Esophagus squamous epithelium (tissue), 5 donors: ENCODE measurements at places on chromosomes 1 and 21.

- no peaks in the 10 kb centered on the region for H3K36me3 ChIP-seq
- no peak for DNase-seq
These were observed 119.3 kb downstream of the SIK1 start for GRCh38 chr21:43307677-43308070.

DNA sequence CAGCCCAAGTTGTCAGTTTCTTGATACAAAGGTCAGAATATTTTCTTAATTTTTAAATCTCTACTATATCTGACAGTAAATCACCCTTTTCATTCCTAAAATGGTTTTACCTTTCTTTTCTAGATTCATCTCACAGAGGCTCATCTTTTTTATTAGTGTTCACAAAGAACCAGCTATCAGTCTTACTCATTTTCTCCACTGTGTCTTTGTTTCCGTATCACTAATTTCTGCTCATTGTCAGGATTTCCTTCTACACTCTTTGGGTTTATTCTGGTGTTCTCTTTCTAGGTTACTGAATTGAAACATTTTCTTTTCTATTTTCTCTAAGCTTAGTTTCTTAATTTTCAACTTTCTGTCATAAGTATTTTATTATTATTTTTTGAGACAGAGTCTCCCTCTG lies 8.7 kb downstream of the AGPAT3 start:
- H3K27ac ChIP-seq: no peak overlapping the region
- peaks cover 43% of the 10 kb centered on the region for H3K4me1 ChIP-seq
- no peak overlapping the region for H3K4me3 ChIP-seq
- DNase-seq: no peak
- H3K36me3 ChIP-seq: no peaks in the 10 kb centered on the region

GRCh38 chr1:62621907-62622306 lies 24.6 kb downstream of the ANGPTL3 start:
- H3K27ac ChIP-seq: no peak overlapping the region
- H3K4me3 ChIP-seq: no peak overlapping the region
- no peaks in the 10 kb centered on the region for H3K4me1 ChIP-seq
- no peaks in the 10 kb centered on the region for H3K27me3 ChIP-seq

DNA sequence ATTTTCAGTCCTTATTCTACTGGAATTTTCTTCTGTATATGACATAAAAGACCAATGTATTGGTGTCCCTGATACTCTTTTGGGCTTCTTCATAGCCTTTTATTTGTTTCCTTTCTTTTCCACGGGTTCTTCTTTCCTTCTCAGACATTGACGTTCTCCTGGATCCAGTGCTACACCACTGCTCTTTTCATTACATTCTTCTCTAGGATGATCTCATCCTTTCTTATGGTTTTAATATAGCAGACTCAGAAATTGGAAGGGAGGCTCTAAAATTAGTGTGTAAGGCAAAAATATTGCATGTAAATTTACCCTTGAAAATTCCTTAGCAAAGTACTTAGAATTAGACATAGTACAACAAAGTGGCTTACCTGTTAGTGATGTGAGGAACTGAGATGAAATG lies 65.3 kb downstream of the SELENOF start:
- no peak overlapping the region for H3K27ac ChIP-seq
- H3K27me3 ChIP-seq: no peaks in the 10 kb centered on the region
- no peaks in the 10 kb centered on the region for H3K36me3 ChIP-seq
- H3K4me1 ChIP-seq: no peaks in the 10 kb centered on the region
- no peak overlapping the region for H3K4me3 ChIP-seq

- H3K36me3 ChIP-seq: no peaks in the 10 kb centered on the region
- DNase-seq: no peak
- no peaks in the 10 kb centered on the region for H3K27me3 ChIP-seq
- H3K27ac ChIP-seq: no peak overlapping the region
- no peaks in the 10 kb centered on the region for H3K4me1 ChIP-seq
These were observed 595.0 kb downstream of the NEGR1 start for GRCh38 chr1:71687376-71687775.

GRCh38 chr1:43134068-43134467 lies 38.0 kb downstream of the EBNA1BP2 start:
- no peaks in the 10 kb centered on the region for H3K27me3 ChIP-seq
- DNase-seq: no peak
- H3K4me1 ChIP-seq: no peaks in the 10 kb centered on the region

DNA sequence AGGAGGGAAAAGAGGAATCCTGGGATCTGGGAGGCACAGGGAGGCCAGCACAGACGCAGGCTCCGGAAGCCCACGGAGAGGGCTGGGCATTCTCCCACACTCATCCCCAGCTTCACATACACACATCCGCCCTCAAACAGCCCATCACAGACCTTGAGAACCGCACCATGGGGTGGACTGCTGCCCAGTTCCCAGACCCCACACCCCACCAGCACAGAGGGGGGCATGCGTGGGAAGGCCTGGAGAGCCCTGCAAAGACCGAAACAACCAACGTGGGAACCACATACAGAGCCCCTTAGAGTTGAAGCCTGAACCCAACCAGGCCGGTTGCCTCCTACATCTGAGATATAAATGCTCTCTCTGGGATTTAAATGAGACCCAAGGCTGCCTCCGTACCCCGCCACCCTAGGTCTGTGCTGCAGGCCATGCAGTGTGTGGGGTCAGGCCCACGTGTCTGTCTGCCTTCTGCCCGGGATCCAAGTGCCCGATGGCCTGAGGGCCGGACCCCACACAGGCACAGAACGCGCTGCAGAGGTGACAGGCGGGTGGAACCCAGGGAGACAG lies 126.2 kb upstream of the COL6A1 start:
- H3K27me3 ChIP-seq: no peaks in the 10 kb centered on the region
- H3K4me1 ChIP-seq: no peaks in the 10 kb centered on the region
- no peak overlapping the region for H3K27ac ChIP-seq
- no peak overlapping the region for H3K4me3 ChIP-seq
- no peak for DNase-seq

DNA sequence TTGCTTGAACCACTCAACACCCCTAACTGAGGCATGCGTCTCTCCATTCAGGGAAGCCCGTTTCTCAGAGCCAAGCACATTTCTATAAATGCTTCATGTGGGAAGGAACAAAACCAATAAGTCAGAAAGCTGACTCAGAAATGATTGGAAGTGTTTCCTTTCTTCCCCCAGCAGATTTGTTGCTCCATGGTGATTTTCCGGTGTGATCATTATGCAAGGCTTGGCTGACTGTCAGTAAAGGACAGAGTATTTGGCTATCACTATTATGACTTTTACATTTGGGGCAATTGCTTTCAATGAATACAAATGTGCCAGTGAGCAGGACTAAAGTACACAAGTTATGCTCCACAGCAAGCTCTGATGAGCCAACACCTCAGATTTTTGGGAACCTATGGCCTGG lies 53.3 kb upstream of the ZC3H11B start:
- no peak overlapping the region for H3K4me3 ChIP-seq
- H3K36me3 ChIP-seq: no peaks in the 10 kb centered on the region
- no peak for DNase-seq
- H3K4me1 ChIP-seq: no peaks in the 10 kb centered on the region
- H3K27ac ChIP-seq: no peak overlapping the region
